Endothelial cell of umbilical vein (primary cell): ENCODE measurements at places on chromosomes 7 and 10. TPM values are rescaled to one million over a fixed set of nuclear protein-coding genes. Genes with fewer than 3 reads are reported as not detected.

DNA sequence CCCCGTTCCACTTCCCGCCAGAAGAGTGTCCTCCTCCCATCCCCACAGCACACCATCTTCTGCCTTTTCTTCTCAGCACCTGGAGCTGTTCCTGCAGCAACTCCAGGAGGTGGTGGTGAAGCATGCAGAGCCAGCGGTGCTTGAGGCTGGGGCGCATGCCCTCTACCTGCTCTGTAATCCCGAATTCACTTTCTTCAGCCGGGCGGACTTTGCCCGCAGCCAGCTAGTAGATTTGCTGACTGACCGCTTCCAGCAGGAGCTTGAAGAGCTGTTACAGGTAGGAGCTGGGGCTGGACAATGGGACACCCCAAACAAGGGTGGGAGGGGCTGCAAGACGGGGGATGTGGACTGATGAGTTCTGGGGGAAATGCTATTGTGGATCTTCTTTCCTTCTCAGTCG lies 19.1 kb upstream of the PVRIG start:
- DNase-seq, result no peak

Gene STOX1
- 0.20 and 0.48 TPM in 2 replicates for total RNA-seq

DNA sequence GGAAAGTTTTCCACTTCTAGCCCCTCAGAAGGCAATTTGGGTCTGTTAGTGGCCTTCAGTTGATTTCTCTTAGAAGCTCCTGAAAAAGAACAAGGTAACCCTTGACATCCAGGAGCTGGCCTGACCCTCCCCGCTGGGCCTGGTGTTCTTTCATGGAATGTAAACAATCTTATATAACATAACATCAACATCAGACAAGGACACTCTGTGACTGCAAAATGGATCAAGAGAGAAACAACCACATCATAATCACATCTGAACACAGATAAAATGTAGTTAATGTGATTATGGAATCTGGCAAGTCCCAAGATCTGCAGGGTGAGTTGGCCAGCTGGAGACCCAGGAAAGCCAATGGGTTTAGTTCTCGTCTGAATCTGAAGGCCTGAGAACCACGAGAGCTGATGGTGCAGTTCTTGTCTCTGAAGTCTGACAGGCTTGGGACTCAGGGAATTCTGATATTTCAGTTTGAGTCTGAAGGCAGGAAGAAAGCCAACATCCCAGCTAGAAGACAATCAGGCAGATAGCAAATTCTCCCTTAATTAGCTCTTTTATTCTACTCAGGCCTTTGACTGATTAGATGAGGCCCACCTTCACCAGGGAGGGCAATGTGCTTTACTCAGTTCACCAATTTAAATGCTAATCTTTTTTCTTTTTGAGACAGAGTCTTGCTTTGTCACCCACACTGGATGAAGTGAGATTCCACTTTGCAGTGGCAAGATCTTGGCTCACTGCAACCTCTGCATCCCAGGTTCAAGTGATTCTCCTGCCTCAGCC lies 91.4 kb upstream of the NAMPT start:
- DNase-seq, result no peak

Gene SLC26A3
- not detected in 2 replicates for total RNA-seq

GRCh38 chr7:11505471-11505985 lies 326.5 kb downstream of the THSD7A start:
- no peak for DNase-seq

GRCh38 chr7:108455998-108456677 lies at the start of gene NRCAM:
TSS of gene NRCAM (minus strand) at chr7:108456436. CDS start at chr7:108240064, 216,372 bp downstream.
- peak; percentile 84 for DNase-seq

Gene UCN3
- total RNA-seq, result not detected in 2 replicates

- DNase-seq, result no peak
Measured at GRCh38 chr7:109059089-109059488, 489.4 kb downstream of the DNAJB9 start.

DNA sequence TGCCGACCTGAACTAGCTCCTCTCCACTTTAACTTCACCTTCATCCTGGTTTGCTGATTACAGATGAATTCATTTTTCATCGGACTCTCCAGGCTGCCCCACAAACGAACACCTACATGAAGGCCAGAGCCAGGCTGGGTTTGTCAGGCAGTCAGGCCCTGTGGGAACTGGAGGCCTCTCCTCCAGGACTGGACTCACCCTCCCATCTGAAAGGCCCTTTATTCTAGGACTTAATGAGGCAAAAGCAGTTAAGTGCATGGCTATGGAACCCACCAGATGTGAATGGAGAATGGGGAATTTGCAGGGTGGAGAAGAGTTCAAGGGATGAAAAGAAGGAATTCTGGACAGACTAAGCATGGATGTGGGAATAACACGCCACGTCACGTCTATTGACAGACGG lies 170.8 kb downstream of the ARHGAP12 start:
- no peak for DNase-seq

- no peak for DNase-seq
Measured at GRCh38 chr7:148344406-148344805, 246.2 kb upstream of the C7orf33 start.

Gene PLA2G12B
- not detected in 2 replicates for total RNA-seq

Gene PLCE1
- 0.04 and 0.05 TPM in 2 replicates for total RNA-seq

- no peak for DNase-seq
Measured at GRCh38 chr10:19815036-19815730, 1.0 kb upstream of the PLXDC2 start.

DNA sequence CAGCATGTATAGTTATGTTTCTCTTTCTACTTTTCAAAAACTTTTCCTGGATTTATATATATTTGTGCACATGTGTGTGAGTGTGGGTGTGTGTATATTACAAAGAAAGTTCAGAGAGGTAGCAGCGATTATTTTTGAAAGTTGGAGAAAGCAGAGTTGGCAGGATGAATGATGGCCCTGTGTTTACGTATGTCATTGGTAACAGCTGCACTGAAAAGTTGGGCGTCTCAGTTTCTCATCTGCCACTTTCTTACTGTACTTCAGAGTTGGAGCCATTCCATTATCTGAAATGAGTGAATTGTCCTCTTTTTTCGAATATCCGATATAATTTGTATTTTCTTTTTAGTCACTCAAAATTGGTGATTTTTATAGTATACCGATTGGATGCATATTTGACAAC lies 172.2 kb downstream of the CDK14 start:
- DNase-seq, result no peak

Gene SMARCD3
- 5.9 and 6.1 TPM in 2 replicates for total RNA-seq

Gene TMEM139
- not detected in 2 replicates for total RNA-seq

GRCh38 chr7:138911007-138911406 lies 70.2 kb downstream of the KIAA1549 start:
- no peak for DNase-seq

GRCh38 chr7:70436790-70437350 lies 695.1 kb upstream of the GALNT17 start:
- no peak for DNase-seq

DNA sequence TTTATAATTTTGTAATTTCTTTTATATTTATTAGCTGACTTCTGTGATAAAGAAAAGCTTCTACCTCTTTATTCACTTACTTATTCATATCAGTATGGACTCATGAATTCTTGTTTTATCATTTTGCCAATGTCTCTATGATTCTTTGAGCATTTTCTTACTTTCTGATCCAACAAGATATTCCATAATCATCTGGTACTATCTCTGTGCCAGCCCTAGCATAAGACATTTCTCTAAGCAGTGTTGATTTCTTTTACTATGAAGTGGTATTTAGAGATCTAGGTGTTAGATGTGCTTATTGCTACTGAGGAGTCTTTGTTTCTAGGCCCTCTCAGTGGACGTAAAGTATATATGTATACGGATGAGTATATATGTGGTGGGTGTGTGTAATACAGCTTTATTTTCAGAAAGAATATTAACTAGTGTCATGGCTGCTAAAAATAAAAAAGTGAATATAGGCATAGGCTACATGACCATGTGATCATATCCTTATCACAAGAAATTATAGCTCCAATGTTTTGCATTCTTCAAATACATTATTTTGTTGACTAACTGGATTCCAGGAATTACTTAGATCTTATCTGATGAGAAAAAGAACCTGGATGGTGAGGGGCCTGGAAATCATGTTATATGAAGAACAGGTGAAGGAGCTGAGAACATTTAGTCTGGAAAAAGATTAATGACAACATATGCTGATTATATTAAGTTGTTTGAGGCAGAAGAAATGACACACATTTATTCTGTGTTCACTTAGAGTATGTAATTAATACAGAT lies 13.1 kb downstream of the PHTF2 start:
- peak; percentile 43 for DNase-seq
